ENCODE measurements at places on chromosomes 7 and 10.

DNA sequence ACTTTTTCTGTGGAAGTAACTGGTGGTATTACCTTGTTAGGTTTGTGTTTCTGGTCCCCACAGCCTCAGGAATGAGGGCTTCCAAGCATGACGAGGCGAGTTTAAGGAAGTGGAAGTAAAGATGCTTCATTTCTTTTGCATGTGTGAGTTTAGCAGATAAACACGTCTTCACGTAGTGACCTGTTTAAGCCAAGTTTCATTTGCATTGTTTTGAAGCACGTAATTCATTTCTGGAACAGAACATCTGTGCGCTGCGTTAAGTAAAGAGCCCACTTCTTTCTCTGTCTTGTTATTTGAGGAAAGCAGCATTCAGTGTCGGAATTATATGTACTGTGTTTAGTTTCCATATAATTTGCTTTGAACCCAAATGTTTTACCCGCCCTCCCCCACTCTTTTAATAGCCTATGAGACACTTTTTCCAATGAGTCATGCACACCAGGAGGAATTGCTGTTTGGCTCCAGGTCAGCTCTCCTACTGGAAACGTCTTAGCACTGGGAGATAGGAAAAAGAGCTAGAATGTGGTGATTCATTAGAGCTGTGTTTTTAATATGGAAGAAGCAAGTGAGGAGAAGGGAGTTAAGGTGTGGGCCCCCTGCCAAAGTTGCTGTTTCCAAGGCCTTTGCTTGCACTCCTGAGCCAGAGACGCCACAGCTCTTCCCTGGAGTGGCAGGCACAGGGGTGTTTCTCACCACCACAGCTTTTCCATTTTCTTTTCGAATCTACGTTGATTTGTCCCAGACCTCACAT, 36.7 kb downstream of the BTBD16 start:
- DNase-seq, result peak; percentile 96

DNA sequence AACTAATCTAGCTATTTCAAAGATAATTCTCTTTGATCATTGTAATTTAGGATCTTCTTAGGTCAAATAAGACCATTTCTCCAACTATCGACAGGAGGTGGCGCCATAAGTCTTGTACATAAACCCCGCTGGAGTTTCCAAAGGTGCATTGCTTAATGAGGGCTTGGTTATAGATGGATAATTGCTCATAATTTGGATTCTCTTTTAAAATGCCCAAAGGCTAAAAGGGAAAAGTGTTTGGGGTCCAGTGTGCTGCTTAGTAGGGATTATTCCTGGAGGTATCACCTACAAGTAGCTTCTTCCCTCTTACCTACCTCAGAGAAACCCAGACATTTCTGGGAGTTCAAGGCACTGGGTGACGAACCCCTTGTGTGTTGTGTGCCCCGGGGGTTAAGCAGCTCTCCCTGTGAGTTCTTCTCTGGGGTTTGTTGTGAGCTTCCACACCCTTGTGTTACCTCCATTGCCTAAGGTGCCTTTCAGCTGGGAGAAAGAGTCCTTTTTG, 75.2 kb downstream of the PAXIP1 start:
- peak; percentile 92 for DNase-seq

- peak; percentile 64 for DNase-seq
Measured at GRCh38 chr7:10412422-10413019, 561.2 kb upstream of the PHF14 start.

- peak; percentile 78 for DNase-seq
Measured at GRCh38 chr7:66050990-66051448, 24.6 kb upstream of the ASL start.

GRCh38 chr10:84140036-84140379, 699 bp downstream of the GHITM start:
- peak; percentile 51 for DNase-seq

DNA sequence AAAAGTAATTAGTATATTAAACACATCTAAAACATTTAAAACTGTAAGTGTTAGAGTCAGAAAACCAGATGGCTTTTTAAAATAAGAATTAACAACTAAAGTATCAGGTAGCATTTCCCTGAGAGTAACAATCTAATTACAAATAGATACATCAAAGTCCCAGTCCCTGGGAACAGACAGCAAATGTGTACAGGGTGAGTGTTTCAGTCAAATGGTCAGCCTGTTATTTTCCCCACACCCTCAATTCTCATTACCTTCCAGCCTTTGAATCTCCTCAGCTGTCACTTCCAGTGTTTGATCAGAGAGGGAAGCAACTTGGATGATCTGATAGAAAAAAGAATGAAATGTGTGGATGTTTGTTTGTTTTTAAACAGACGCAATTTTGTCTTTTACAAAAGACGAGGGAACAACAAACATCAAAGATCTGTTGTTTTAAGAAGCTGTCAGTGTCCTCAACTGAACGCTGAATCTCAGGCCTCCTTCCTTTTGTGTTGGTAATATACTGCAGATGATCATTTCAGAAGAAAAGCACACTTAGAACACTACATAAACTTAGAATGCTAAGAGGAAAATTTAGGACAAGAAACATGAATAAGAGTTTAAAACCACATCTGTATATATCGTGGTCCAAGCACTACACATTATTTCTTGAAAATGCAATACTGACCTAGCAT, 29.8 kb downstream of the CEP41 start:
- no peak for DNase-seq

DNA sequence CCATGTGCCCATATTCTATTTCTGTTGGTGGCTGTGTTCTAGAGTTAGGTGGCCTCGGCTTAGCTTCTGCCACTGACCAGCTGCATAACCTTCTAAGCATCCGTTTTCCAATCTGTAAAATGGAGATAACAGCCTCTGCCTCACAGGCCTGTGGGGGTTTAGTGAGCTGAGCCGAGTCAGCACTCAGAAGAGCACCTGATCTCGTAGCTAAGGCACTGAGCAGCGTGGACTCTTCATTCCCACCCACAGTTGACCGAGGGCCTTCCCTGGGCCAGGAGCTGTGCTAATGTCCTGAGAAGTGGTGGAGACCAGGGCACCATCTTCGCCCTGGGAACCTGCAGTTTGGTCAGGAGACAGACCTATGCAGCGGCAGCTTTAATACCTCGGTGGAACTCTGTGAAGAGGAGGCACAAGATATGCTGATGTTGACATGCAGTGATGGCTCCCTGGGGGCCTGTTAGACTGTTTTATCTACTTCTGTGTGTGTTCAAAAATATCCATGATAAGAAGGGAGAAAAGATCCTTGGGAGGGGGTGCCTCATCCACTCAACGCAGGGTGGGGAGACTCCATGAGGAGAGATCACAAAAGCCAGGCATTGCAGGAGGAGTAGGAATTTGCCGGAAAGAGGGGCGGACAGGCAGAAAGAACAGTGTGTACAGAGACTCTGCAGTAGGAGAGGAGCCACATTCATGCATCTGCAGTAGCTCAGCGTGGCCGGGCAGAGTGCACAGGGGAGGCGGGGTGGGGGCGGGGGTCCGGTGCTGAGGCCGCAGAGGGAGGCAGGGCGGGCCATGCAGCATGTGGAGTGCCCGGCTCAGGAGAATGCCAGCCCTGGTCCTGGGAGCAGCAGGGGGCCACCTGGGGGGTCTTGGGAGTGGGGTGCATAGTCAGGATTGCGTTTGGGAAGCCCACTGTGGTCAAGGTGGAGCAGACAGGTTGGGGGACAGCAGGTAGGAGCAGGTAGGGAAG, 136.8 kb downstream of the C10orf105 start:
- no peak for DNase-seq

GRCh38 chr7:77747178-77747577, 50.9 kb downstream of the RSBN1L start:
- DNase-seq, result no peak

- no peak for DNase-seq
Measured at GRCh38 chr7:136353287-136353686, 376.1 kb upstream of the MTPN start.

GRCh38 chr7:1554333-1555045, 1.5 kb downstream of the TMEM184A start:
- DNase-seq, result no peak

DNA sequence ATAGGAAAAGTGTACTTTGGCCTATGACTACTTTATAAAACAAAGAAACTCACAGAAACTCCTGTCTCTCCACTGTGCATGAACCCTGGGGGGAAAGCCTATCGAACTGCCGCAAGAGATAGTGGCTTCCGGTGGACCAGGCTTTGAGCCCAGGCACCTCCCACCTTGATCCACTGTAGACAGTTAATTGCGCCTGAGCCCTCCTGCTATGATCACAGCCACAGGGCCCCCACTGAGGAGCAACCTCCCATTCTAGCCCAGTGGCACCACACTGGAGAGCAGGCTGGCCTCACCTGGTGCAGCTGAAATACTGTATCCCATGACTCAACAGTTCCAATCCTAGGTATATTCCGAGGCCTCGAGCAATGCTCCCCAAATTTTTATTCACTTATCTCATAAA, 98.8 kb downstream of the COBL start:
- no peak for DNase-seq

GRCh38 chr7:100369105-100369504, 4.2 kb upstream of the PILRA start:
- no peak for DNase-seq

- DNase-seq, result no peak
Measured at GRCh38 chr10:47406548-47406869, 22.4 kb upstream of the ZNF488 start.

DNA sequence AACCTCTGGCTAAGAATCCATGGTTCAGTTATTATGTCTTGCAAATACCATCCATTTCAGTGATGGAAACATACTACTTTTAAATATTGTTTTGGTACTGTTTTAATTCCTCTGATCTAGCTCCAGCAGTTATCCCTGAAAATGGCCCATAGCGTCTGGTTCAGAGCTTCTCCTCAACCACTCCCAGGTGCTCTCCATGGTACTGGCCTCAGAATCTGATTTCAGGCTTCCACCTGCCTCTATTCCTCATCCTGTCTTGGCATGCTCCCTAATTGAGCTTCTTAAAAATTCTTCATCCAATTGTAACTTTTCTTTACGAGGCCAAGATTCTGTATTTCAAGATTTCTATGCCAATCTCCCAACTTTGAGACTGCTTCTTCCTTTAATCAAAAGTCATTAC, 236.3 kb downstream of the HTR7 start:
- peak; percentile 35 for DNase-seq

DNA sequence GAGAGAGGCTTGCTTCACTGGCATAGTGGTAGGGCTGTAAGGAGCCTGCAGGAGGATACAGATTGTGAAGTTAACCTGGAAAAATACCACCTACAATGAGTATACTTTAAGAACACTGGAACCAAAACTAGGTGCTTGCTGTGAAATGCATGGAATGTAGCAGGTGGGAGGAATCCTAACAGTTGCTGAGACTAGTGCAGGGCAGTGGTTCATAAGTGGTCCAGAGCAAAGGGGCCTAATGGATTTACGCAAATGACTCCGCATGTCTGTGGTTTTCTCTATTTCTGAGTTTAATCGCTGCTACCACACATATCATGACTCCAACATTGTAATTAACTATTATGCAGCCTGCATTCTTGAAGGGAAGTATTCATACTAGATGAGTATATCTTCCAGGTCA, 218.4 kb downstream of the CHRM2 start:
- DNase-seq, result no peak

GRCh38 chr7:94679358-94679757, 23.4 kb upstream of the SGCE start:
- no peak for DNase-seq

DNA sequence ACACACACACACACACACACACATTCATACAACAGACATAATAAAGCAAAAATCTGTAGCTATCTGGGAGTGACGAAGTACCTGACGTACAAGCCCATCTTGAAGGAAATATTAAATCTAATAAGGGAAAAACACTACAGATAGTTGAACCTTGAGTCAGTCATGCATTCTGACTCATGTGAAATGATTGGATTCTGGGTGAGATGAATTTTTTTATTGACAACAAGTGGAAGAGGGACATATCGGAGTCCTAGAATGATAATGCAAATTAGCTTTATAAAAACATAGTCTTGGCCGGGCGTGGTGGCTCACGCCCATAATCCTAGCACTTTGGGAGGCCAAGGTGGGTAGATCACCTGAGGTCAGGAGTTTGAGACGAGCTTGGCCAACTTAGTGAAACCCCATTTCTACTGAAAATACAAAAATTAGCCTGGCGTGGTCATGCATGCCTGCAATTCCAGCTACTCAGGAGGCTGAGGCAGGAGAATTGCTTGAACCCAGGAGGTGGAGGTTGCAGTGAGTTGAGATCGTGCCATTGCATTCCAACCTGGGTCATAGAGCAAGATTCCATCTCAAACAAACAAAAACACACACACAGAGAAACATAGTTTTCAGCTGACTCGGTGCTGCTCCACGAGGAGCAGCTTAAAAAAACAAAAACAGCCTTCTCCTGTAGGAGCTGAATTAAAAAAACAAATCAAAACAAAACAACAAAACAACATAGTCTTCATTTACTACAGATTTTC, 154.4 kb upstream of the MKLN1 start:
- no peak for DNase-seq

DNA sequence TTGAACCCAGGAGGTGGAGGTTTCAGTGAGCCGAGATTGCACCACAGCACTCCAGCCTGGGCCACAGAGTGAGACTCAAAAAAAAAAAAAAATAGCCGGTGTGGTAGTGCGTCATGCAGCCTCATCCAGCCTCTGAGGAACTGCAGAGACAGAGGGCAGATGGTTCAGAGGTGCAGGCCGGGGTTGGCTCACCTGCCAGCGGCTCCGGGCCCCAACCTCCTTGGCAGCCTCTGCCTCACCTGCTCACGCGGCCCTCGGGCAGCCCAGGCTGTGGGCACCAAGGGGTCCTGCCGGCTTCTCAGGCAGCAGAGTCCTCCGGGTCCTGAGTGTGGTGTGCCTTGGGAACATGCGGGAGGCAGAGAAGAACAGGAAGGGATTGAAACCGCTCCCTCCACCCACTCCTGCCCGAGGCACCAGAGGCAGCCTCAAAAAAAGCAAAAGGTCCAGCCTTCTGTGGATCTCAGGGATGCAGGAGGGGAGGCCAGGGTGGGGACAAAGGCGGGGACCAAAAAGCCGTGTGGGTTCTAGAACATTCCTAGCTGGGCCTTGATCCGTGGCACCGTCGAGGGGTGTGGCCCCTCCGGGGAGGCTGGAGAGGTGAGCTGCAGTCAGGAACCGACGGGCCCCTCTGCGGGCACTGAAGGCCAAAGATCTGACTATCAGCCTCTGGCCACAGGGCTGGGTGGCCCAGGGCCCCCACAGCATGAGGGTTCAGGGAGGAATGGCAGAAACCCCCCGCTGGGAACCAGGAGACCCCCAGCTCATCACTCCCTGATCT, 55.4 kb upstream of the DNAJB6 start:
- no peak for DNase-seq

GRCh38 chr10:26621889-26622711, 75.4 kb upstream of the PDSS1 start:
- peak; percentile 34 for DNase-seq

DNA sequence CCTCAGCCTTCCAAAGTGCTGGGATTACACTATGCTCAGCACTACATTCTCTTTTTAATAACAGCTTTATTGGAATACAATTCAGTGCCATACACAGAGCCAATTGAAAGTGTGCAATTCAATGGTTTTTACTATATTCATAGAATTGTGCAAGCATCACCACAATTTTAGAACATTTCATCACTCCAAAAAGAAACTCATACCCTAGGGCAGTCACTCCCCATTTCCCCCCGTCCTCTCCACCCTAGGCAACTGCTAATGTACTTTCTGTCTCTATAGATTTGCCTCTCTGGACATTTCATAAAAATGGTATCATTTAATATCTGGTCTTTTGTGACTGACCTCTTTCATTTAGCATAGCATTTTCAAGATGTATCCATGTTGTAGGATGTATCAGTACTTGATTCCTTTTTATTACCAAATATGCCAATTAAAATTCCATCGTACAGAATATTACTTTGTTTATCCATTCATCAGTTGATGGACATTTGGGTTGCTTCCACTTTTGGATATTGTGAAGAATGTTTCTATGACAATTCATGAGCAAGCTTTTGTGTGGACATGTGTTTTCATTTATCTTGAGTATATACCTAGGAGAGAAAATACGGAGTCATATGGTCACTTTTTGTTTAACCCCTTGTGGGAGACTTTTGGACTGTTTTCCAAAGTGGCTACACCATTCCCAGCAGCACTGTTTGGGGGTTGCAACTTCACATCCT, 6.3 kb upstream of the XPNPEP1 start:
- no peak for DNase-seq
